ENCODE measurements at places on chromosomes 7 and 10. TPM values are rescaled to one million over a fixed set of nuclear protein-coding genes. Genes with fewer than 3 reads are reported as not detected.

The ZNF518A gene
- total RNA-seq: 8.6 TPM

The CABCOCO1 gene
- total RNA-seq: 3.4 TPM

The MYO3A gene
- not detected for total RNA-seq

The CALML3 gene
- total RNA-seq: not detected

The CCSER2 gene
- 40.8 TPM for total RNA-seq

The PIP4K2A gene
- 198 TPM for total RNA-seq

The ZPBP gene
- total RNA-seq: not detected

The SMKR1 gene
- total RNA-seq: 0.65 TPM

The VWDE gene
- total RNA-seq: 0.09 TPM

The ST7 gene
- 16.4 TPM for total RNA-seq

The GBX1 gene
- not detected for total RNA-seq

The CLRN3 gene
- total RNA-seq: not detected

The THSD7A gene
- total RNA-seq: 2.5 TPM

The GTF2IRD1 gene
- total RNA-seq: 5.9 TPM

The GPR141 gene
- not detected for total RNA-seq

The ITGA8 gene
- total RNA-seq: 2.6 TPM

The NUTM2D gene
- total RNA-seq: 0.82 TPM

The IQUB gene
- 0.81 TPM for total RNA-seq

The TRIL gene
- 6.3 TPM for total RNA-seq

The OR2A5 gene
- not detected for total RNA-seq

The MYL10 gene
- not detected for total RNA-seq

The VAX1 gene
- not detected for total RNA-seq

The ATOH7 gene
- not detected for total RNA-seq

The PSD gene
- total RNA-seq: 1.3 TPM

The LRGUK gene
- total RNA-seq: 0.82 TPM

The PTPRE gene
- 0.09 TPM for total RNA-seq

The NKX1-2 gene
- not detected for total RNA-seq

The ZNF804B gene
- total RNA-seq: not detected

The PTCD1 gene
- 1.3 TPM for total RNA-seq

The GDF10 gene
- 11.1 TPM for total RNA-seq

The NPY gene
- not detected for total RNA-seq

The ECD gene
- 24.0 TPM for total RNA-seq

The KLF14 gene
- not detected for total RNA-seq

The DRGX gene
- not detected for total RNA-seq

The SPACDR gene
- total RNA-seq: 0.27 TPM

The NUP42 gene
- 27.6 TPM for total RNA-seq

Data from fibroblast of the aortic adventitia (primary cell).